ENCODE measurements at places on chromosomes 6 and 20.

GRCh38 chr6:10276660-10277287 lies 138.1 kb downstream of the TFAP2A start:
- DNase-seq = no peak

- DNase-seq = no peak
Measured at GRCh38 chr6:165663377-165663735, 315 bp upstream of the PDE10A start.

DNA sequence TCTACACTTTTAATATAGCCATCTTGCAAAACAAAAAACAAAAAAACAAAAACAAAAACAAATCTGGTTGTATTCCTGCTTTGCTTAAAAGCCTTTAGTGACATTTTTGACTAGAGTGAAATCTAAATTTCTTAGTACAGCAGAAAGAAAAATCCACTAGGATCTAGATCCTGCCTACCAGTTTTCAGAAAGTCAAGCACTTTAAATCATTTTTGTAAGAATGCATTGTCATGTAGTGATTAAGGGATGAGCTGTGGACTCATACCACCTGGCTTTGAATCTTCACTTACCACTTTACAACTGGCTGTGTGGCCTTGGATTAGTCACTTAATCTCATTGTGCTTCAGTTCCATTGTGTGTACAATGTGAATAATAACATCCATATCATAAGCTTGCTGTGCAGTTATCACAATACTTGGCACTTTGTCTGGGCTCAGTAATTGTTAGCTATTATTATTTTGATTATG lies 4.0 kb downstream of the MKKS start:
- DNase-seq = no peak

GRCh38 chr20:49785852-49786175 lies 26.8 kb upstream of the SLC9A8 start:
- DNase-seq = no peak

- no peak for DNase-seq
Measured at GRCh38 chr6:124679387-124679786, 282.9 kb upstream of the RNF217 start.

DNA sequence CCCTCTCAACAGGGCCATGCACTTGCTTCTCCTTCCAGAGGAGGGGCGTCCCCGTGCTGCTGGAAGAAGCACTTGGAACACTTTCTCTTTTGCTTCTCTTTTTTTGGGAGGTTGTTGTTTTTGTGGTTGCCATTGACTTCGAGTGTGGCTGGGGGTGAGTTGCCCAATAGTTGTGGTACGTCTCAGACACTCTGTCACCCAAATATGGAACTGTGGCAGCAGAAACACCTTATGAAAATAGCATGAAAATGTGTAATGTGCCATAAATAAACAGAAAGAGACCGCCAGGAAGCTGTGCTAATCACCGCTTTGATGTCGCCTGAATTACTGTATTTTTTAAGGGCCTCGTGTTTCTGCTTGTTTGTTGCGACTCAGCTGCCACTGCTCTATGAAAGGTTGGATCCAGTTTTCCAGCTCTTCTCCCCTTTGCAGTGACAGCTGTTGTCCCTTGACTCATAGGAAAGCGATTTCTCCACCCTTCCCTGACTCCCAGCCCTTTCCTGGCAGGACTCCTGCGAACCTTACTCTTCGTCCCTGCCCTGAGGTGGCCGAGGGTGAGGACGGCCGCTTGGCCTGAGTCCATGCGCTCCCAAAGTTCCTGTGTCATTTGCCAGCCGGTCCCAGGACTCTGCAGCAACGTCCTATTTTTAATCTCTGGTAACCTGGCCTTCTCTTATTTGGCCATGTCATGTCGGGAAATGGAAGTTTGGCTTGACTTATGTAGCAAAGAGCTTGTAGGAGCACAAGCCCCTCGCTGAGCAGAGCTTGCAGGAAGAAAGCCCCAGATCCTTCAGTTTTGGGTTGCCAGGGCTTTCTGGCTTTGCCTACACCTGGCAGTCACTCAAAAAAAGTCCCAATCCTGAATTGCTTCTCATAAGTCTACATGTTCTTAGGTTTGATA lies 694.6 kb downstream of the QKI start:
- DNase-seq = peak; percentile 32

GRCh38 chr20:32127347-32127746 lies 17.8 kb downstream of the TM9SF4 start:
- DNase-seq = no peak

GRCh38 chr6:166052837-166053236 lies 114.8 kb downstream of the TBXT start:
- no peak for DNase-seq

GRCh38 chr6:113397236-113397635 lies 459.9 kb upstream of the MARCKS start:
- no peak for DNase-seq

DNA sequence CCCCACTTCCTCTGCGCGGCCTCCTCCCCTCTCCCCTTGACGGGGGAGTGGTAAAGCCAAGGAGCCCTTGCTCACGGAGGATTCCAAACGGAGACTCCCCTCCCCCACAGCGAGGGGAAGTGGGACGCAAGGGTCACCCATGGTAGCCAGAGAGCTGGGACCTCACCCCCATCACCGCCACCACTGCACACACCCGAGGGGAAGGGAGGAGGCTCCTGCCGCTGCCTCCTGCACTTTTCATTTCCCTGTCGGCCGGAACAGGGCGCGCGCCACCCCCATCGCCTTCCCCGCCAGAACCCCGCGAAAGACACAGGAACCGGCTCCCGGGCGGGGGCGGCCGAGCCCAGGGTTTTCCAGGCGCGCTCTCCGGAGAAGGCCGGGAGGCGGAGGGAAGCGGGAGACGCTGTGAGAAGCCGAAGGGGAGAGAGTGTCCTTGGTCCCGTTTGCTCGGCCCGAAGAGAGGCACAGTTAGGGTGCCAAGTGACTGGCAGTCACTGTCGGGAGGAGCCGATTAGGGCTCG lies 789 bp downstream of the CCND3 start:
- peak; percentile 56 for DNase-seq

GRCh38 chr20:18405826-18406225 lies 61.0 kb downstream of the DZANK1 start:
- DNase-seq = no peak

- DNase-seq = peak; percentile 9
Measured at GRCh38 chr20:35511814-35512420, 17.5 kb downstream of the C20orf173 start.

DNA sequence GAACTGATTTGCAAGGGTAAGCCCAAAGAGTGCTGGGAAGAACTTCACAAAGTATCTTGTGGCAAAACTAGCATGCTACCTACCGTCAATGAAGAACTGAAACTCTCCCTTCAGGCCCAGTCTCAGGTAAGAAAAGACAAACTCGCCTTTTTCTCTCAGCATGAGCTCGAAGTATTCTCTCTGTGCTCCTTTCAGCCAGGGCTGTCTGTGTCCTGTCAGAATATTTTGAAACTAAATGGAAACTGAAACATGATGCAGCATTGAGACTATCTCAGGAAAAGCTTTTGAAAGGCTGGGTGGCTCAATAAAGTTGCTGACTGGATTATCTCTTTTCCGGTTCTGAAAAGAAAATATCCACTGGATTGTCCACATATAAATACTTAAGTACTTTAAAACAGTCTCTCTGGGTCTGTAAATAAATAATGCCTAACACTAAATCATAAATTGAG lies 696 bp downstream of the CALHM5 start:
- no peak for DNase-seq

DNA sequence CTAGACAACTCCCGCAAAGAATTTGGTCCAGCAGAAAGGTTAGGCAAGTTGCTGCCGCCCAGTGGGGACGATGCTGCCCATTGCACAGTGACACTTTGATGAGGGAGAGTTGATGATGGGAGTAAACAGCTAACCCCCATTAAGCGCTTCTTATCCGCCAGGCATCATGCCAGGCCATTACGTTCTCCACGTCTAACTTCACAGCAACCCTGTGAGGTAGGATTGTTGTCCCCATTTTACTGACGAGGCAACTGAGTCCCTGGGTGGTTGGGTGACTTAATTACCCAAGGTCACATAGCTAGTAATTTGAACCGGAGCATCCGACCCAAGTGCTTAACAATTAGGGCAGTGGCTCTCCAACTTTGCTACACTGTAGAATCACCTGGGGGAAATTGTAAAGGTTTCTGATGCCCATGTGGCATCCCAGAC lies 738 bp downstream of the RALGAPB start:
- DNase-seq = no peak

GRCh38 chr6:6331946-6332601 lies 11.6 kb upstream of the F13A1 start:
- DNase-seq = no peak

GRCh38 chr6:167892835-167893815 lies 66.4 kb downstream of the AFDN start:
- no peak for DNase-seq

DNA sequence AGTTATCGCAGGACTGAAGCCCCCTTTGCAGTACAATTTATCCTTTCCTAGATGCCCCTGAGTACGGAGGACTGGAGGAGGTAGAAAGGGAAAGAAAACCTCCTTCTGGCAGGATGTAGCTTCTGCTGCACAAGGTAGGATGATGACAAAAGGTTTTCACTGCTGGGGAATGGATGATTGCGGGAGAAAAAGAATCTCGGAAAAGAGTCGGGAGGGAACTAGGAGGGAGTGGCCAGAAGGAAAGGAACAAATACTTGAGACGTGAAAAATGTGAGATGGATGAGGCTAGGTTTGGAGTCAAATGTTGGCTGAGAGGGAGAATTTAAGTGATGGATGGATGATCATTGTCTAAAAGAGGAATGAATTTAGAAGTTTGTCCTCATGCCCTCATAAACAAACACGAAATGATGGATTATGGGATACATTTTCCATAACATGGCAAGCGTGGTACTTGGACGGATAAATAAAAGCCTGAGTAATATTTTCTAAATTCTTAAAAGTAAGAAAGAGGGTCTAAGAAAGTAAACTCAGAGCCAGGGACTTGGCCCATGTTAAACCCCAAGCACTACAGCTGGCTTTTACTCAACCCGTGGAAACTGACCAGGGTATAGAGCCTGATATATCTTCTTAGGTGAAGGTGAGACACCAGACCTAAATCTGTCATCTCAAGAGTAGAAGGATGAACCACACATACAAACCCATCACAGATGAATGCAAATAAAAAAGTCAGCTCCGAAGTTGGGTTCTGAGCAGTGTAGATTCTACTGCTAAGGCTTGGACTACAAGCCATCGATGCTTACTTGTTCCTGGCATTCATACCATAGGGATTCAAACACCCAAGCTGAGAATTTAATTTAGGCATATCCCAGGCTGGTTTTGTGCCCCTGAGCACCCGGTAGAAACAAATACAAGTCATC lies 72.4 kb downstream of the HFE start:
- no peak for DNase-seq

DNA sequence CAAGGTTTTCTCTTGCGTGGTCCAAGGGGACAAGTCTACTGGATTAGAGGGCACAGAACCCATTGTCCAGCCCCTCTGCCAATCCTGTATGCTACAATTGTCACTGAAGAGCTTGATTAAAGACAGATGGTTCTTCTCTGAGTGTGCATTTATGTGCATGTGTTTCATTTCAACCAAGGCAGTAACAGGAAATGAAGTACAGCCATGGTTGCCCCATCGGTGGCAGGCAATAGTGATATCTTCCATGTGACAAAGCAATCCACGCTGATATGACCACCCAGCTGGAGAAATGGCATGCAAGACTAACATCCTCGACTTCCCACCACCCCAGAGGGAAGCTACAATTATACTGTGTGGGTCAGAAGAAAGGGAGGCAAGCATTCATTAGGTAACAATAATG lies 85.5 kb downstream of the UNC5CL start:
- no peak for DNase-seq

GRCh38 chr6:113120582-113121285 lies 736.4 kb upstream of the MARCKS start:
- DNase-seq = no peak

DNA sequence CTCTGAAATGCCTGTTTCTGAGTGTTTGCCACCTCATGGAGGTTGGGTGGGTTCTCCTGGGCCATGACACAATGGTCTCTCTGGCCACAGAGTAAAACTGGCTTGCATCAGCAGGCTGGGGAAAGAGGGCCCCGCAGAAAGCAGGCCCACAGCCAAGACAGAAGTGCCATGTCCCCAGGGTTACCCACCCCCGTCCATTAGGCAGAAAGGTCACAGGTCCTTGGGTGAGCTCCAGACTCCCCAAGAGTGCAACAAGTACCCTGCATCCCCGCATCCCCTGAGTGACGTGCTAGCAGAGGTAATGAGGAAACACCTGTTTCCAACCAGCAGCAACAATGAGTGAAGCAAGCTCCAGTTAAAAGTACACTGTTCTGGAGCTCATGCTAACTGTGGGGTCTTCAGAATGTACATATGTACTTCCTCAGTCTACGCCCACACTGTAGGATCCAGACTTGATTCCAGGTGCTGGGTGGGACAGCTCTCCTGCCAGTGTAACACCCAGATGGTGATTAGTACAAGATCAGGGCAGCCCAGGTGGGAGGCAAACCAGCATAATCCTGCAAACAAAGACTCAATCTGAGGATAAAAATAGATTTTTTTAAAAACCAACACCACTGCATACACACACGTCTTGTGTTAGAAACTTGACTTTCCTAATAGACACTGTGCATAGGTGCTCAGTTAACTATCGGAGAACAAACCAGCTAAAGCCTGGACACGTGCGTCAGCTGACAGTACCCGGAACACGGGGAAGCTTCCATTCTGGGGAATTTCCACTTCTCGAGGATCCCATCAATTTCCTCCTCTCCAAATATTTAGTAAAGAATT lies 31.5 kb downstream of the RRBP1 start:
- DNase-seq = no peak

- DNase-seq = peak; percentile 94
Measured at GRCh38 chr6:34888874-34889555, at the start of gene ANKS1A. TSS of gene ANKS1A (plus strand) at chr6:34889255. CDS start at chr6:34889403, 148 bp downstream.

DNA sequence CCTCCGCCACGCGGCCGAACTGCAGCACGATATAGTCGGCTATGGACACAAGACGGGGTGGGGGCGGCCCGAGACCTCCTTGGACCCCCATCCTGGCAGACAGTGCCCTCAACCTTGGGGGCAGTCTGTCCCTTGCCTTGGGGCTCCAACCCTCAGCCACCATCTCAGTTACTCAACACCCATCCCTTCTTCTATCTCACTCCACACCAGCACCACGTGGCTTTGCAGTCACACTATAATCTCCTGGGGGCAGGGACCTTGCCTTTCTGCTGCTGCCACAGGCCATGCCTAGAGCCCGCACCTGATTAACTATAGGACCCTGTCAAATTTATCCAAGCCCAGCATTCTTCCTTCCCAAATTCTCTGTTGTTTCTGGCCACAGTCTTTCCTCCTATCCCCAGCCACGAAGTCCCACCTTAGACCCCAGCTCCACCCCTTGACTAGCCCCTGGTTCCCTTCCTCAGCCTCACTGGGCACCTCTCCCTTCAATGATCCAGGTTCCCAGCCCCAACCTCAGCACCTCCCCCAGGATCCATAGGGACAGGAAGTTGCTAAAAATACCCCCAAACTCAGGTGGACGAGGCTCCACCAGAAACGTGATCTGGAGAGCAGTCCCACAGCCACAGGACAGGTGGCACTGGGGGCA lies 1.7 kb upstream of the TEAD3 start:
- no peak for DNase-seq

- no peak for DNase-seq
Measured at GRCh38 chr20:2544211-2544610, 7.8 kb downstream of the TMC2 start.

- no peak for DNase-seq
Measured at GRCh38 chr20:57266291-57267157, at the start of gene BMP7. TSS of gene BMP7 (minus strand) at chr20:57266641. CDS start at chr20:57266122, 519 bp downstream.

All from CD4-positive, alpha-beta T cell treated with Interleukin-10 for 1 hour (primary cell).